Myocyte (in vitro differentiated cells): ENCODE measurements at places on chromosomes 5 and 9. TPM values are rescaled to one million over a fixed set of nuclear protein-coding genes. Genes with fewer than 3 reads are reported as not detected.
A peak's percentile ranks its signal among the peaks of the same experiment; 100 is the strongest.

- DNase-seq: no peak
Observed at GRCh38 chr5:31021181-31021624, 172.3 kb upstream of the CDH6 start.

- no peak for DNase-seq
Observed at GRCh38 chr5:124979251-124979650, 232.8 kb upstream of the ZNF608 start.

- peak; percentile 93 for DNase-seq
Observed at GRCh38 chr5:138955013-138955660, 80.0 kb upstream of the LRRTM2 start.

- DNase-seq: no peak
Observed at GRCh38 chr5:100603141-100603540, 68.0 kb downstream of the FAM174A start.

GRCh38 chr9:68838245-68838644 lies 133.2 kb downstream of the PIP5K1B start:
- DNase-seq: no peak

- DNase-seq: no peak
Observed at GRCh38 chr9:137669261-137669672, 50.5 kb downstream of the EHMT1 start.

DNA sequence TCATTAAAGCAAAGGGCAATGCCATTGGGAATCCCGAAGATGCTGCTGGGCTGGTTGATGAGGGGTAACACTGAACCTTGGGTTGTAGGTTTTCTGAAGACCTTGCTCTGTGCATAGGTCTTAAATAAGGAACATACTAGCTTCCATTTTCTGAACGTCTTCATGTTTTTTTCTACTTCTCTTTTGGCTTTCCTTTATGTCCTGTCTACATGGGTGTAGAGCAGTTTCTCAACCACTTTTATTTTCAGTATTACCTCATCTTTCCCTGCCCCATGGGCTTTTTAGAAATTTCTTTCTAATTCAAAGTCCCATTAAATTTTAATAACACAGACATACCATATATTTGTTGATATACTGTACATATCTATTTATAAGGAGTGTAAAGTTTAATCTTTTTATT lies at the start of gene IFNA14:
Gene IFNA14, minus strand, starts transcription at position 95 of the 400 bp plus-strand sequence. Its CDS starts 70 bp downstream, at position 25.
- DNase-seq: no peak

- no peak for DNase-seq
Observed at GRCh38 chr9:123102375-123103113, 69.1 kb downstream of the GPR21 start.

DNA sequence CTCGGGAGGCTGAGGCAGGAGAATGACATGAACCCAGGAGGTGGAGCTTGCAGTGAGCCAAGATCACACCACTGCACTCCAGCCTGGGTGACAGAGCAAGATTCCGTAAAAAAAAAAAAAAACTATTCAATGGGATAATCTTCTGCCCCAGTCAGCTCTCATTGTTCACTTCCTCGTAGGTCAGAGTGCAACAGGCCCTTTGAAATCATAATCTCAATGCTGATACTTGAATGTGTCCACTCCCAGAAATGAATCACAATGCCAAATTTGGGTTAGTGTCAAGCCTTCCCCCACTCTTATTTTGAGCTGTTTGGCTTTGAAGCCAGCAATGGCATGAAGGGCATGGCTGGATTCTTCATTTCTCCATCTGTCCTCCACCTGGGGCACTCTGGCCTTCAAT lies 610.3 kb upstream of the KLF4 start:
- DNase-seq: peak; percentile 12

DNA sequence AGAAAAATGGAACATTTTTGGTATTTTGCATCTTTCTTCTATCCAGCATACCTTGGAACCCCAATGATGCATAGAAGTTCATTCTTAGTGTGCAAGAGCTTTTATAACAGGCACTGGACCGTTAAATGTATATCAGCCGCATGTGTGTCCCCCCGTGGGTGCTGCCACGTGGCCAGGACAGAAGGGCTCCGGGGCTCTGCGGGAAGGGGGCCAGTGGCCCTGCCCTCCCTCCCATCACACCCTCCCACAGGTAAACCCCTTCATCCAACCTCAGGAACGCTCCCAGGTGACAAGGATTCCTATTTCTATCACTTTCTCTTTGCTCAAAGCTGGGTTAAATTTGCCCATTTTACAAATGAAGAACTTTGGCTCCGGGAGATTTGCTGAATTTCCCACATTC lies 393.4 kb upstream of the IRX4 start:
- DNase-seq: no peak

- DNase-seq: no peak
Observed at GRCh38 chr9:109319017-109319625, 1.7 kb downstream of the EPB41L4B start.

AJM1 gene
- 2.7 and 6.5 TPM in 2 replicates for total RNA-seq

SYK gene
- total RNA-seq: not detected in 2 replicates
